ENCODE measurements at places on chromosomes 16 and 17. TPM values are rescaled to one million over a fixed set of nuclear protein-coding genes. Genes with fewer than 3 reads are reported as not detected.

DNA sequence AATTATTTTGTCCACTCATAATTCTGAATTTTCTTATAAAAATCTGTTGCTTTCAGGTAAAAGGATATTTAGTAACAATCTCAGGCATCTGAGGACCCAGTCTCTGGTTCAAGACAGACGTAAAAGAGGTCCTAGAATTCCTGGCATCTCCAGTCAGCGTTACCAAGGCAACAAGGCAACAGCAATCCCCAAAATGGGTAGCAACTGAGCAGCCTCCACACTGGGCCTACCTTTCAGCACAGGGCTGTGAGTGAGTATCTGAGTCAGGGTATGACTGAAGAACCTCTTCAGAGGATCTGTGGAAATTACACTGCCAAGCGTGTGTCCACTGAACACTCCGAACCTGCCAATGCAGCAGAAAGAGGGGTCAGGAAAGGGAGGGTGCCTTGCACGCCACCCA lies 20.8 kb downstream of the FANCA start:
- DNase-seq: no peak

INO80E gene
- 94.0 TPM for total RNA-seq

GCSH gene
- total RNA-seq: 24.7 TPM

- no peak for DNase-seq
Measured at GRCh38 chr16:49799172-49799571, 56.7 kb downstream of the ZNF423 start.

- no peak for DNase-seq
Measured at GRCh38 chr16:58409316-58409973, 17.2 kb downstream of the GINS3 start.

DNA sequence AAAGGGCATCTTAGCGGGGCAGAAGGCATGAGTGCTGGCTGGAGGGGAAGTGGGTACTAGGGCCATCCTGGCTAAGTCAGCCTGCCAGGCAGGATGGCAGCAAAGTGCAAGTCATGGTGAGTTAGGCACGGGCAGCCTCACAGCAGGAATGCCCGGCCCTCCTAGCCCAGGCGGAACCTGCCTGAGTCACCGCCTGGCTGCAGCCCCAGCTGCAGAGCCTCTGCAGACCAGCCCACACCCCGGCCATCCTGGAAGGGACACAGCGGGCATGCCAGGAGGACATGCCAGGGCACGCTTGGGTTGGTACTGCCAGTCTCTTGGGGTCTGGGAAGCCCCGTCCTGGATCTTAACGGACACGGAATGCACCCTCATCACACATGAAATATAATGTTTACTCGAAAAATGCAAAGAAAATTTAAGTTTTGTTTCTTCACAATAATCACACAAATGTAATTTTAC lies 5.0 kb upstream of the ALDH3A1 start:
- DNase-seq: no peak

DNA sequence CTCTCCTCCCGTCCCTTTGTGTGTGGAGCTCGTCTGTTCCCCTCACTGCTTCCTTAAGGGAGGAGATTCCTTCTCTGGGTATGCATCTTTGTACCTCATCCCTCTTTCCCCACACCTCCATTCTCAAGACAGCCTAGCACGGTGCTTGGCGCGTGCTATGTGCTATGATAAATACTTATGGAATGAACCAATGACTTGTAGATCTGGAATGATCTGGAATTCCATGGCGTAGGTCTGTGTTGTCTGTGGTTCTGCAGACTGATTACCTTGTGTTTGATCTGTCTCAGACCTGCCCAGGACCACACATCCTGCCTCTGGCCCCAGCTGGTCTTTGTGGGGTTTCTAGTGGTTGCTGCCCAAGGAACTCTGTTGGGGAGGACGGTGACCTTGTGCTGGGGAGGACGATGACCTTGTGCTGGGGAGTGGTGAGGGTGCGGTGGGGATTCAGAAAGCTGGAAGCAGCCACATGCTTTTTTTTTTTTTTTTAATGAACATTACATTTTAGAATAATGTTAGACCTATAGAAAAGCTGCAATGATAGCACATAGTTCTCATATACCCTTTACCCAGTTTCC lies 33.5 kb upstream of the ETV4 start:
- DNase-seq: no peak

- DNase-seq: no peak
Measured at GRCh38 chr16:68972013-68972412, 128.7 kb downstream of the TANGO6 start.

DNA sequence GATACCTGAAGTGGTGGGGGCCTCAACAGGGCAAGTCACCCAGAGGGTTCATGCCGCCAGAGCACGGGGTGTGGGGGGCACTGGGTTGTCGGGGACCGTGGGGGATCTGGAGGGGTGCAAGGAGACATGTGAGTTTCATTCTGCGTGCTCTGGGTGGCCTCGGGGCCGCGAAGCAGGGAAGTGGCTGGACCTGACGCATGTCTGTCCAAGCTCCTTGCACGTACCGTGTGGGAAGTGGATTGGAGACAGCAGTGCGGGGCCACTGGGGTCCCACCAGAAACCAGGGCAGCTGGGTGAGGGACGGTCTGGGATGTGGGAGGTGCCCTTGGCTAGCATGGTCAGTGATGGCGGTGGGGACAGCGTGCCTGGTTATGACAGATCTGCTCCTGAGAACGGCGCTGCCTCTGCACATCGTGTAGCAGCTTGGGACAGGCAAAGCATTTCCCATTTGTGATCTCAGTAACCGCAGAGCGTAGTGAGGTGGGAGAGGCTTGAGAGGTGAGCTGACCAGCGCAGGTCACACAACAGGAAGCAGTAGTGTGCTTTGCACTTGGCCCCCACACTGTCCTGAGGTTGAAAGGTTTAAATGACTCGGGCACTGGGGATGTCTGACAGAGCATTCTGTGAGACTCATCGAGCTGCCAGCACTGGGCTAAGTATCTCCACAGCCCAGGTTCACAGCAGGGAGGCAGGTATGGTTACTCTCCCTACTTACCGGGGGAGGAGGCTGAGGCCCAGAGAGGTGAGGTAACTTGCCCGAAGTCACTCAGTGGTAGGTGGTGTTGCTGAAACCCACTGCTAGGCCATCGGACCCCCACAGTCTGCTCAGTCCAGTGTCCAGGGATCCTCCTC lies 114.4 kb downstream of the SOCS1 start:
- no peak for DNase-seq

- DNase-seq: no peak
Measured at GRCh38 chr17:47660064-47660492, 10.4 kb downstream of the KPNB1 start.

DNA sequence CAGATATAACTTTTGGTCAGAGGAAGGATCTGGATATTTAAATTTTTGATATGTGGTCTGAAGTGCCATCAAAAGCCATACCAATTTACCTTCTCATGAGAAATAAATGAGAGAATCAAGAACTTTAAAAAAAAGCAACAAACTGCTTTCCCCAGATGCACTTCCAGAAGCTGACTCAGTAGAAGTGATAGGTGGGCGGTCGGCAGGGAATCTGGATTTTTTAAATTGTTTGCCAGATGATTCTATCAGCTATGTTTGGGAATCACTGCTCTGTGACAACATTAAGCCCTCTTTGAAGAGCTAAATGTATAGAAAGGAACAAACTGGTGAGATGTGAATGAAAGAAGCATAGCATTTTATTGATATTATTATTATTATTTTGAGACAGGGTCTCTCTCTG lies 19.2 kb downstream of the CDH3 start:
- DNase-seq: no peak

PITPNM3 gene
- 0.48 TPM for total RNA-seq

- DNase-seq: no peak
Measured at GRCh38 chr16:50740736-50741135, 1.1 kb upstream of the CYLD start.

DNA sequence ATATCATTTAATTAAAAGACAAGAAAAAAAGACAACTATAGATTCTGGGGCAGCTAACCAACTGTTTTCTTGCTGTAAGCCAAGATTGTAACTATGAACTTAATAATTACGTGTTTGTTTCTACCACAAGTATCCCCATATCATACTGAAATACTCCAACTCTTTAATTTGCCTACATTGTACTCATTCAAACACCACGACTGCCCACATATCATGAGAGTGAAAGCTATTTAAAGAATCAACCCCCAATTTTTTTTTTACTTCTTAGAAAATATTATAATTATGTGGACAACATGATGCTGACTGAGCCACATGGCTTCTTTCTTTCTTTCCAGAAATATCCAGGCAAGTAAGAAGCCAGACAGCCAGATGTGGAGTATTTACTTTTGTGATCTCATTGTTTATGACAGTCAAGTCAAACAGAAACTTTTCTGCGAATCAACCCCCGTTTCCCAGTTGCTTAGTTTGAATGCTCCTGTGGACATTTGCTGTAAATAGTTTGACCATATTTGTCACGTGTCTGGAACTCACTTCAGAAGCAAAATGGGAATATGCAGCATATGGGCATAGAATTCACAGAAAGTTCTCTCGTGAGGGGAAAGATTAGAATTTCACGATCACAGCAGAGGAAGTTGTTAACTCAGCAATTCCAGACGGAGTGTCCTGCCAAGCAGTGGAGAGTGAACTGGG lies 126.8 kb upstream of the PSMD7 start:
- no peak for DNase-seq
